Stimulated activated CD4-positive, alpha-beta T cell treated with anti-CD3 and anti-CD28 coated beads, Interleukin-1b, Interleukin-23, amount 100 ng/mL, for 1 hour (primary cell): ENCODE measurements at places on chromosomes 7 and 10.

DNA sequence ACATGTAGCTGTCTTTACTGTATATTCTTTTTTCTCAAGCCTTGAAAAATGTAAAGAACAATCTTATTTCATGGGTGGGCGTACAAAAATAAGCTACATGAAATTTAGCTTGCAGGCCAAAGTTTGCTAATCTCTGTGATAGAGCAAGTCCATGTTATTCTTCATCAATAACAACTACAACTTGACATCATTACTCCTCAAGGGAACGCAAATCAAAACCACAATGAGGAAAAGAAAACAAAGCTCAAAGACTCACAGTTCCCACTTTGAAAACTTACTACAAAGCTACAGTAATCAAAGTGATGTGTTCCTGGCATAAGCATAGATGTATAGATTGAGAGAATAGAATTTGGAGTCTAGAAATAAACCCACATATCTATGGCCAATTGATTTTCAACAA lies 62.5 kb downstream of the GNA12 start:
- no peak for DNase-seq

DNA sequence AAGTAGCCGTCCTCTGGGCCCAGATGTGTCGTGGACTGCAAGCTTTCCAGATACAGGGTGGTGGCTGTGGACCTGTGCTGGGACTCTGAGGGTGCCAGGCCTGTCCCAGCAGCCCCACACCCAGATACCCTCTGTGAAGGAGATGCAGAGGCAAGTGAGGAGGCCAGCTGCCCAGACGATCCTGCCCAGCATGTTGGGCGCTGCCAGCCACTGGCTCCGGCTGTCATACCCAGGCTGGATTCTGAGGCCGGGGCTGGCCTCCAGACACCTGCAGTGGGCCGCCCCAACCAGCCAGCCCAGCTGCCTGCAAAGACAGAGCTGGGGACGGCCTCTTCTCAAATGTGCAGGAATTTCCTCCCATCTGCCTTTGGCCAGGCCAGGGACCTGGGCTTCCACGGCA lies 39.1 kb upstream of the EBF3 start:
- DNase-seq, result no peak

- DNase-seq, result no peak
These were observed 629.6 kb upstream of the DPP6 start for GRCh38 chr7:153422291-153423209.

- DNase-seq, result no peak
These were observed 23.6 kb downstream of the FKBP6 start for GRCh38 chr7:73351447-73352167.

GRCh38 chr10:107865691-107866090 lies 701.2 kb upstream of the SORCS1 start:
- DNase-seq, result no peak

DNA sequence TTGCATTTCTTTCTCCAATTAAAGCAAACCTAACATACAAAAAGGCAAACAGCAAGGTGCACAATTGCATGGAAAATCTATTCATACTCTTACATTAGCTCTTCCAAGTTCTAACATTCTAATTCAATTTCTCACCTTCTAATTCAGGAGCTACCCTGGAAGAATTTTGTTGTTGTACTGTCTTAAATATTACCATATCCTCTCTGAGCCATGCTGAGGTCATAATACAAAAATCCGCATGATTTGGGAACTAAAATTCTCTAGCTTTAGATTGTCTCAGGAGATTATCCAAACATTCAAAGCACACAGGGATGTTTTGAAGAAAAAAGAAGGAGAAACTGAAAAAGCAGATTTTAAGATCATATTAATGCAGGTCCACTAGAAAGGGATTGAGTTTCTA lies 229.9 kb downstream of the KIAA1217 start:
- DNase-seq, result no peak

DNA sequence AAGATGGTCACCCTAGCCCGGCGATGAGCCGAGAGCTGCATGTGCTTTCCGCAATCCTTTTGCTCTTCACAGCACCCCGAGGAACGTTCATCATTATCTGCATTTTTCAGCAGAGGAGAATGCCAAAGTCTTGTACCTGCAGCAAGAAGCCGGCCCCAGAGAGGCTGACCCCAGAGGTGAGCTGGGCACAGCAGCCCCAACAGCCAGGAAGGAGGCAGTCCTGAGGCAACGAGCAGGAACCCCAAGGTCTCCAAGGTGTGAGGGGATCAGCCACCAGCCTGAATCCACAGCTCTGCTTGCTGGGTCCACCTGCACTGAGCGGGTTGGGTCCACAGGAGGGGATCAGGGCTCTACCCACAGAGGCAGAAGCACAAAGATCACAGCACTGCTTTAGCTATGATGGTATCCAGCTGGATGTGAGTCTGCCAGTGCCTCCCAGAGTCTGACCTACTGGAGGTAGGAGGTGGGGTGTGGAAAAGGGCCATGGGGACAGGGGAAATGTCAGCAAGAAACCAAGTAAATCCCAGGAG lies 16.8 kb upstream of the GDF10 start:
- no peak for DNase-seq

DNA sequence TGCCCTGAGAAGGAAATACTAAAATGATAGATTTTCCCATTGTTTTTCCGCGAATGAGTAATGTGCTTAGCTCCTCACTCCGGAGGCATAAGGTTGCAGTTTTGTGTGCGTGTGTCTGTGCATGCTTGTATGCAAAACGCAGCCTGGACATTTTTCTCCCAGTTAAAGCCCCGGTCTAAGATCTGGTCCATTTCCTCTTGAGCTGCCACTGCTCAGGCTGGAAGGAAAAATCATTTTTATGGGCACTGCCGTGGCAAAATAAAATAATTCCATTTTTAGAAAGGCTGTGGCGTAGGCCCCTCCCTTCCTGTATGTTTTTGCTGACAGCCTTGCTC lies 260.6 kb downstream of the WDR37 start:
- no peak for DNase-seq

- no peak for DNase-seq
These were observed 93.5 kb downstream of the ADARB2 start for GRCh38 chr10:1643908-1644179.

- no peak for DNase-seq
These were observed 31.4 kb upstream of the FRMD4A start for GRCh38 chr10:14362104-14362503.

GRCh38 chr7:121327671-121328070 lies 1.1 kb upstream of the WNT16 start:
- no peak for DNase-seq

DNA sequence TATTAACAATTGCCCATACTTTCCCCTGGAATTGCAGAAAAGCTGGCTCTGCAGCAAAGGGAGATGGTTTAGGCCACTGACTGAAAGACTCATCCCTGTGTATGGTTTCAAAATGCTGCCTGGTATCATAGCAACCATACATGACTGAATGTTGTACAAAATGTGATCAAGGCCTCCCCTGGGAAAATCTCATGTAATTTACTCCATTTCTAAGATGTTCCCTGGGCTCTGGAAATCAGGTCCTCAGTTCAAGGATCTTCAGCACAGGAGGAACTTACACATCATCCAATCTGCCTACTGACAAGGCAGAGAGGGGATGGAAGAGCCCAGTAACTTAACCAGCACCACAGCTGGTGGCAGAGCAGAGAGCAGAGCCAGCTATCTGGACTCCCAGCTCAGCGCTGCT lies 111.8 kb downstream of the JAZF1 start:
- DNase-seq, result no peak

DNA sequence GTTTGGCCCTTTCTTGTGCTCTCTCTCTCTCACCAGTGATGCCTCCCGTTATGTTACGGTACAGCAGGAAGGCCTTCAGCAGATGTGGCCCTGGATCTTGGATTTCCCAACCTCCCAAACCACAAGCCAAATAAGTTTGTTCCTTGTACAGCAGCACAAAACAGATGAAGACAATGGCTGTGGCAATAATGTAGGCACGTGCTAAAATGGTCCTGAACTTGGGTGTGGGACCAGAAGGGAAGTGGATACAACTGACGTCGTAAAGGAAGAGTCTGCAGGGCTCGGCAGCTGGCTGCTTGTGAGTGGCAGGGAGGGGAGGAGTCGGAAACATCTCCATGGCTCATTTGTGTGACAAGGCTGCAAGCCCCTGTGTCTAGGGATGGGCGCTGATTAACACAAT lies 26.8 kb downstream of the PROSER2 start:
- no peak for DNase-seq

DNA sequence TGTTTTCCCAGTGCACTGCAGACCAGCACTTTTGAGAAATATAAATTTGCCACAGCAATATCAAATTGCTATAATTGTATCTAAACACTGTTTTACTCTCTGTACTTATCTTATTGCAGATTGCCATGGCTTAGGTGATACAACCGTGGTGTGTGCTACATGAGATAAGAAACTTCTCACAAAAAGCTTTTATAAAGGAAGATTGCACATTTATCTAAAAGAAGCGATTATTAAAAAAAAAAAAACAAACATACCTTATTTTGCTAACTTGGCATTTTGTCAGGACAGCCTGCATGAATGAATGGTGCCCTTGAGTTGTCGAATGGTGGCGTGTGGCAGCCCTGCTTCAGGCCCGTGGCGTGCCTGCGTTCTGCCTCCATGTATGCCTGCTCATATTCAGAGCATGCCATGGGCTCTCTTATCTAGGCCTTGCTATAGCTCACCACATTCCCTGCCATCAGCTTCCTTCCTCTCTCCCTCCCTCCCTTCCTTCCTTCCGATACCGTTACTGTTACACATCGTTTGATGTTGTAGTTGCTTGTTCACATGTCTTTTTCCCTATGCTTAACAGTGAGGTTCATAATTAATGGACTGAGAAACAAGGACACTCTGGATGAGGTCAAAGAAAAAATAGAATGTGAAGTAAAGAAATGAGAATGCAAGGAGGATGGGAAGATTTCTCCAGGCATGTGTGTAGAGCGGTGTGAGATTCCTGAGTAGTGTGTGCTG lies 34.9 kb downstream of the PRKAR2B start:
- no peak for DNase-seq

GRCh38 chr10:86965986-86966654 lies 2.2 kb upstream of the ADIRF start:
- DNase-seq, result no peak

- DNase-seq, result no peak
These were observed 683 bp downstream of the INSIG1 start for GRCh38 chr7:155298288-155298833.

DNA sequence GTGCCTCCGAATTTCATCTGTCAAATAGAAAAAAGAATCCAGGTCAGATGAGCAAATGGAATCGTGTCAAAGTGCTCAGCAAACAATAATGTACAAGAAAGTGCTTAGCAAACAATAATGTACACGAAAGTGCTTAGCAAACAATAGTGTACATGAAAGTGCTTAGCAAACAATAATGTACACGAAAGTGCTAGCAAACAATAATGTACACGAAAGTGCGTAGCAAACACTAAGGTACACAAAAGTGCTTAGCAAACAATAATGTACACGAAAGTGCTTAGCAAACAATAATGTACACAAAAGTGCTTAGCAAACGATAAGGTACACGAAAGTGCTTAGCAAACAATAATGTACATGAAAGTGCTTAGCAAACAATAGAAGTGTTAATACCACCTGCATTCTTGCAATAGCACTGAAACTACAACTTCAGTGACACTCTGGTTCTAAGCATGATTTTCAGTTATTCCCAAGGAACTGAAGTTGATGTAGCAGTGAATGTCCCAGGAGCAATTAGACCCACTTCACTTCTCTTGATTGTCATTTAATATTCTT lies 33.4 kb upstream of the MYL10 start:
- no peak for DNase-seq

GRCh38 chr10:132164761-132165278 lies 21.9 kb upstream of the DPYSL4 start:
- DNase-seq, result no peak

DNA sequence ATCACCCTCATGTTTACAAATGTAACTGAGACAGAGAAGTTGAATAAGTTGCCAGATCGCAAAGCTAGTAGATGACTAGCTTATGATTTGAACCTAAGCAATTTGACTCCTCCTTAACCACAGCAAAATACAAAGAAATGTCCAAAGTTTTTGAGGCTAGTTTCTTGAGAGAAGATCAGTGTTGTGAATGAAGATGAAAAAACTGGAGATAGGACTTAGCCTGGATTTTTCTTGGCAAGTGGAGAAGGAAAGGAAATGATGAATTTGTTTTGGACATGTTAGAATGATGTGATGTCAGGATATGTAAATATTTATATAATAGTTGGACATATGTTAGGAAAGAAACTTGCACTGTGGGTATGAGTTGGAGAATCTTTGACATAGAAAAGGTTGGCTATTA lies 149.8 kb downstream of the LSMEM1 start:
- DNase-seq, result no peak

DNA sequence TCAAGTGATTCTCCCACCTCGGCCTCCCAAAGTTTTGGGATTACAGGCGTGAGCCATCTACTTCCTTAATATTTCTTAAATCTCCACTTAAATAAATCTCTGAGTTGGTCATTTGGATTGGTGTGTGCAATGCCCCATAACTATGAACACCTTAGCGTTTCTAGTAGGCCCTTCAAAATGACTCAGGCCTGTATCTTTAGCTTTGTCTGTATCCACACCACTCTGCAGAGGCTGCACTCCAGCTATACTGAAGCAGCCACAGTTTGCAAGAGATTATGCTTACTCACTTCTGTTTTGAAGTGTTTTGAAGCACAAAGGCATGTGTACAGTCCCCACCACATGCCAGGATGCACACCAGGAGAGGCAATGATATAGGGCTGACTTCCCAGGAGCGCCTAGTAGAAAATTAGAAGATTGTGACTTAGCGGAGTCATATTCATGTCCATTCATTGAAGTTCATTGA lies 2.4 kb upstream of the ST7 start:
- no peak for DNase-seq

GRCh38 chr7:21352540-21353387 lies 75.1 kb upstream of the SP4 start:
- DNase-seq, result no peak

DNA sequence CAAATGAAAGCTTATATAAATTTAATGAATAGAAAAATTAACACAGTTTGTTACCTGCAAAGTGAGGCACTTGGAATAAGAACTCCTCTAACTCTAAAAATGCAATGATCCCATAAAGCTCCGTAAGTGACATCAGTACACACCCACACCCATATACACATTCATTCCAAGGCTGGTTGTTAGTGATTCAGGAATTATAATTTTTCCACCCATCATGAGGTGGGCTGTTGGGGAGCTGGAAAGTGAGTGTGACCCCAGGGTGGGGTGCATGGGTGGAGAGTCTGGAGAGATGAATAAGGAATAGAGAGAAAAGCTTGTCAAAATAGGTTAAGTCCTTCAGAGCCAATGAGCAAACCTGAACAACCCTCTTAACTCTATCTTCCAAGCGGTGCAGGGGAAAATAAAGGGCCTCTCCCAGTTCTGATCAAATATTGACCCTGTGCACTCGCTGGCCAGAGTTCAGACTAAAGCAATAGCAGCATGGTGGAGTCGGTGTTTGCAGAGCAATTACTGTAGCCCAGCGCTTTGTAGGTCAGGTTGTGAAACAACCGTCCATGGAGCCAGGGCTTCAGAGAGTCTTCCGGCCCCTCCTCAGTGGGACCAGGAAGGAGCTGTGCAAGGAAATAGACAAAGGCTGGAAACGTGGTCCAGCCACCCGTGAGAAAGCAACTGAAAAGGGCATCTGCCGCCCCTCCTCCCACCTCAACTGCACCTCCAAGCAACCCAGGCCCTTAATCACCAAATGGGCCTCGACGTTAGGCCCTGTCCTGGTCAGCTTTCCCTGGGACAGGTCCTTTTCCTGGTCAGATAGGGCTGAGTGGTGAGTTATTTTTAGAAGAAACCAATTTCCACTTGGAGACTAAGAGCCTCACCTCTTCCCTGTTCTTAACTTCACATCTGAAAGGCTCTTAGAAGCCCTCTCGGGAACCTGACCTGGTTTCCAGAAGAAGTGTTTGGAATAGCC lies 61.2 kb downstream of the SH3PXD2A start:
- no peak for DNase-seq
